SIG-M5 (cell line): ENCODE measurements at places on chromosomes 3 and 15.

GRCh38 chr15:77064539-77065308 is 6.2 kb downstream of the TSPAN3 start:
- no peak for DNase-seq

GRCh38 chr3:52288674-52289073 is 1.0 kb downstream of the GLYCTK start:
- no peak for DNase-seq

- no peak for DNase-seq
Measured at GRCh38 chr15:101349047-101349951, 54.3 kb upstream of the SNRPA1 start.

GRCh38 chr3:140883428-140884040 is 58.1 kb upstream of the SLC25A36 start:
- no peak for DNase-seq

DNA sequence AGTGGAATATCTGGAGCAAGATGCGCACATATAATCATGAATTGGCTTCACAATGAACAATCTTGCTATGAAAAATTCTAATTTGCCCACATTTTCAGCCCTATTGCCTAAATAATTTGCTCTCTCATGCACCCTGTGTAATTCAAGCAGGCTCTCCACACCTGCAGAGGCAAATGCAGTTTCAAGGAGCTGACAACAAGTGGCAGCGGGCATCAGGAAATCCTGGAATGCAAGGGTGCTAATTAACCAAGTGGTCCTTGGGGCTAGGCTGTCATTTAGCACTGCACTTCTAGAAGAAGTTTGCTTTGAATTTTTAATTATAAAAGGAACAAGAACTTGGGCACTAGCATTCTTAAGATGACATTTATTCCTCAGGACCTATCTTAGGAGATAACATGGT is 56.3 kb upstream of the ICE2 start:
- DNase-seq: no peak

DNA sequence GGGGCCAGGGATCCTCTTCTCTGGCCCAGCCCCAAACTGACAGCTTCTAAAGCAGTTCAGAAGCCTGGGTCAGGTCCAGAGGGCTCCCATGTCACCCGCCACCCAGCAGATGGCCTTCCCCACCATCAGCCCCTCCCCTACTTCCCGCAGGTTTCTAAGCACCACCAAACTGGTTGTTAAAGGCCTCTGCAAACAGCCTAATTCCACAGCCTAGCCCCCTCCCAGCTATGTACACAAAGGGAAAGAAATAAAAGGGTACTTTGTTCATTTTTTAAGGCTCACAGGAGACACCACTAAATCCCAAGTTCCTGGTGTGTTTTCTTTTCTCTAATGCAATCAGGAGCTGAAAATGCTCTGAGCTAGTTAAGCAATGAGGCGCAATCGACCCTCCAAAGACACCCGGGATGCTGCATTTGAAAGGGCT is 30.6 kb downstream of the PLCH1 start:
- DNase-seq: no peak

DNA sequence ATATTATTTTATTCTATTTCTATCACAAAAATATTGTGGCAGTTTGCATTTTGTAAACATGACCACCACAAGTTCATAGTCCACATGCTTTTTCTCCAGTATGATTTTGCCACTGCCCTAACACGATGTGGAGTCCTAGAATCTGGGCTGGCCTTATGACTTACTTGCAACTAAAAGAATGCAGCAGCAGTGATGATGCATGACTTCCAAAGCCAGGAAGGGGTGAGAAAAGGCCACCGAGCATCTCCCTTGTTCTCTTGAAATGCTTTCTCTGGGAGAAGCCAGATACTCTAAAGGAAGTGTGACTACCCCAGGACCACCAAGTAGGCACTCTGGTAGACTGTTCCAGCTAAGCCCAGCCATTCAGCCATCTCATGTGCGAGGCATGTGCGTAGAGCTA is 191.6 kb upstream of the MRPL3 start:
- no peak for DNase-seq

DNA sequence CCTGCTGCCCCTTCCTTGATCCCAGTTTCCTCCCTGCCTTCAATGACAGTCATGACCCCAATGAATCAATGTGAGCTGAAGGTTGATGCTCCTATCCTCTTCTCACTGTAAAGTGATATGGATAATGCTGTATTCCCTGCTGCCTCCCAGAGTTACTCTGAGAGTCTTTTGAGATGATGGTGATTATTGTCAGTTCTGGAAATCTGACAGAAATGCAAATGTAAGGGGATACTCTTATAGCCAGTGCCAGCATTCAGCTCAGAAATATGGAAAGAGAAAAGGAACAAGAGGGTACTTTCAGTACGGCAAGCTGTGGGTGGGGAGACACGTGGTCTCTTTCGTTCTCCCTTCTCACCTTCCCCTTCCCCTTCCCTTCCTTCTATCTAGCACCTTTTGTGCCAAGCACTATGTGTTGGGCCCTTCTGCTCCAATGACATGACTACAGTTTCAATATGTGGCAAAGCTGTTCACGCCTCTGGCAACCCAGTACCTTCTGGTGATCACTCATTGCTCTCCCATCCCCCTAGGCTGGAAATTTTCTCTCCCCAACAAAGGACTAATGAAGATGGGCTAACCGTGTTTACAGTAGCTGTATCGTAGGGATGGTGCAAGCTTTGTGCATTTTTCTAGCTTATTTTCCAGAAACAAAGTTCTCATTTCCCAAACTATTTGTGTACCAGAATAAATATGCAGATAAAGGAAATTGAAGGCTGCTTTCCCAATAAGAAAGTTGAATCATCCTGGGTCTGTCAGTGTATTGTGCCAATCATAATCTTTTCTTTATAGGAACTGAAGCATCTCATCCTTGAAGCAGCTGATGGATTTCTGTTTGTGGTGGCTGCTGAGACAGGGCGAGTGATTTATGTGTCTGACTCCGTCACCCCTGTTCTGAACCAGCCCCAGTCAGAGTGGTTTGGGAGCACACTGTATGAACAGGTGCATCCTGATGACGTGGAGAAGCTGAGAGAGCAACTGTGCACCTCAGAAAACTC is 70.3 kb downstream of the ARNT2 start:
- DNase-seq: no peak

- no peak for DNase-seq
Measured at GRCh38 chr3:111299192-111299615, 227.6 kb downstream of the NECTIN3 start.

GRCh38 chr15:42665827-42666226 is 71.1 kb downstream of the CDAN1 start:
- DNase-seq: no peak

GRCh38 chr3:61610316-61610715 is 48.9 kb downstream of the PTPRG start:
- no peak for DNase-seq

DNA sequence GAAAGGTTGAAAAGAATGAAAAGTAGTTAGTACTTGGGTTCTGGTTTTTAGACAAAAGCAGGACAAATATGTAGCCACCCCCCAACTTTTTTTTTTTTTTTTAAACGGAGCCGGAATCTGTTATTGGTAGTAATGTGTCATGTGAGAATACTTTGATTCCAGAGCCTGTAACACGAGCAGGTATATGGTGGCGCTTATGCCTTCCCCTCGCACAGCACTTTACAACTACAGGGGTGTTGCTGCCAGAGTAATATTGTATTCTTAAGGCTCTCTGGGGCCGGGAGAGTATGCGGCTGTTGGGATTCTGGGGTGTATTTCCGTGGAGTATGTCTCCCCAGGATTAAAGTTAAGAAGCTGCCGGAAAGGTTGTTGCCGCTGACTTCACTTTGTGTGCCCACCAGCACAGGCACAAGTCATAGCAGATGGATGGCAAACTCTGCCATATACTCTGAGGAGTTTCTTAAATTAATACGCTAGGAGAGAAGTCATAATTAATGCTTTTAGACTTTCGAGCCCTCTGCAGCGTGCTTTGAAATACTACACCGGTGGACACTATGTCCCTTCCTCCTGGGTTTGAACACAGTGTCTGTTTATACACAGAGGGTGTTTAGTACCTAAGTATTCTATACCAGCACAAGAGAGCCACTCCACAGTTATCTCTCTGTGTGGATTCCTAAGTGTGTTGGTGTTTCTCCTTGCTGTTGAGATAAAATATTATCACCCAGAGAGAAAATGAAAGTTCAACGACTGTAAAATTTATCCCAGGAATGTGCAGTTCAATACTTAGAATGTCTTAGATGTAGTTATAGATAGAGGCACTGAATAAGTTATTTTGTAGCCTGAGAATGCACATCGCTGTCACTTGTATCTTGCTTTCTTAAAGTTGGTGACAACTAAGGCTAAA is 1.4 kb downstream of the MBNL1 start:
- no peak for DNase-seq

DNA sequence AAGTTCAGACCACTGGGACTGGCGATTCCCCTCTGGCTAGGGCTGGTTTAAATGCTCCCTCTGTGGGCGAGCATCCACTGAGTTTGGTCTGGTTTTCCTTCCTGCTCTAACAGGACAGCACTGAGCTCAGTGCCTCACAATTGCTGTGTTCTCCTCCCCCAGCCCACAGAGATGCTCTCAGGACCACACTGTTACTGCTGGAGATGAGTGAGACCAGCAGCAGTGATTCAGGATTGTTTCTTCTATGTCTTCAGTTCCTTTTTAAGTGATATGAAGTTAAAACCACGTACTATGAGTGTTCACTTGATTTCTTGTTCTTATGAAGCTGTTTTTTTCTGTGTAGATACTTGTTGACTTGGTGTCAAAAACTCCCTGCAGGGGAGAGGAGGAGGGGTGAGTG is 180.4 kb upstream of the COL8A1 start:
- DNase-seq: no peak

DNA sequence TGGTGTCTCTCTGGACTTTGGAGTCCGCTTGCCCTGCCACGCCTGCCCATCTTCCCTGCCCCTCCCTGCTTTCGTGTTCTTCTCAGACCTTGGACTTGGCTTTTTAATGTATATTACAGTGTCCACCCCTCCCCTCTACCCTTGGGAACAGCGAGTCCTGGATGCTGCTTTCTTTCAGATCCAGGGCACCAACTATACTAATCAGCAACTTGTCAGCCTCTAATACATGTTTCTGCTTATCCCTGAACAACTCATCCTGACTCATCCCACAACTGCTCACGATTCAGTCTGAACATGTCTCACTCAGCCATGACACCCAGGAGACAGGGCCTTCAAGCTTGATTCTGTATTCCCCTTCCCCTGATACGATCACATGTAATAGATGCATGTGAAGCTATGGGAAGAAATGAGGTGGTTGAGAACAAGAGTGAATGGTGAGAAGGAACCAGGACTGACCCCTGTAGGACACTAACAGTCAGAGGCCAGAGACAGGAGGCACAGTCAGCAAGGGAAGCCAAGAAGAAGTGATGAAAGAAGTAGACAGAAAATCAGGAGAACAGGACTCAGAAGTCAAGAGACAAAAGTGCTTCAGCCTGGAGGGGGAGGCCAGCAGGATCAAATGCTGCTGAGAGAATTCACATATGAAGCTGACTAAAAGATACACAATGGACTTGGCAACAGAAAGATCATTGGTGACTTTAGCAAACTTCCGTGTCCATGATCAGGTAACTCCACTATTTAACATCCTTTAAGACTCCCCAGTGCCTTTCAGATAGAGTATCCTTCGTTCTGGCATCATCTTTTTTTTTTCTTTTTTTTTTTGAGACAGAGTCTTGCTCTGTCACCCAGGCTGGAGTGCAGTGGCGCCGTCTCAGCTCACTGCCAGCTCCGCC is 35.4 kb downstream of the BCL2L10 start:
- DNase-seq: no peak

- no peak for DNase-seq
Measured at GRCh38 chr3:112640276-112640929, 540 bp downstream of the CCDC80 start.

GRCh38 chr3:168267179-168267578 is 171.5 kb upstream of the GOLIM4 start:
- no peak for DNase-seq

DNA sequence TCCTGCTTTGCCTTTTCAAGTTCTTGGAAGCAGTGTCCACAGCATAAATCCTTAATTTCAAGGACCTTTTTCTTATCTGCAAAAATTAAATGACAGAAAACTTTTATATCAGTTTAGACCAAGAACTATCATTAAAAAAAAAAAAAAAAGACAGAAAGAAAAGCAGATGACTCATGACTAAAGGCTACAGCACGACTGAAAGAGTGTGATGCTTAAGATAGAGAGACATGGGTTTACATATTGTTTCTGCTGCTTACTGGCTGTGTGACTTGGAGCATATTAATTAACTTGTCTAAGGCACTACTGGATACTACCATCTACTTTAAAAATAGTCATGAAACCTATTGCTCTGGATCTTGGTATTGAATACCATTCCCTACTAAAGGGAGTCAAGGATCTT is 62.3 kb downstream of the CEP152 start:
- no peak for DNase-seq

GRCh38 chr3:73491287-73491662 is 133.5 kb downstream of the PDZRN3 start:
- DNase-seq: no peak

GRCh38 chr3:23055733-23056376 is 147.3 kb upstream of the UBE2E2 start:
- DNase-seq: no peak

- peak; percentile 37 for DNase-seq
Measured at GRCh38 chr15:31216215-31216911, 110.3 kb upstream of the KLF13 start.
